Bone marrow (tissue), 2 donors: ENCODE measurements at places on chromosomes 1 and 21.

DNA sequence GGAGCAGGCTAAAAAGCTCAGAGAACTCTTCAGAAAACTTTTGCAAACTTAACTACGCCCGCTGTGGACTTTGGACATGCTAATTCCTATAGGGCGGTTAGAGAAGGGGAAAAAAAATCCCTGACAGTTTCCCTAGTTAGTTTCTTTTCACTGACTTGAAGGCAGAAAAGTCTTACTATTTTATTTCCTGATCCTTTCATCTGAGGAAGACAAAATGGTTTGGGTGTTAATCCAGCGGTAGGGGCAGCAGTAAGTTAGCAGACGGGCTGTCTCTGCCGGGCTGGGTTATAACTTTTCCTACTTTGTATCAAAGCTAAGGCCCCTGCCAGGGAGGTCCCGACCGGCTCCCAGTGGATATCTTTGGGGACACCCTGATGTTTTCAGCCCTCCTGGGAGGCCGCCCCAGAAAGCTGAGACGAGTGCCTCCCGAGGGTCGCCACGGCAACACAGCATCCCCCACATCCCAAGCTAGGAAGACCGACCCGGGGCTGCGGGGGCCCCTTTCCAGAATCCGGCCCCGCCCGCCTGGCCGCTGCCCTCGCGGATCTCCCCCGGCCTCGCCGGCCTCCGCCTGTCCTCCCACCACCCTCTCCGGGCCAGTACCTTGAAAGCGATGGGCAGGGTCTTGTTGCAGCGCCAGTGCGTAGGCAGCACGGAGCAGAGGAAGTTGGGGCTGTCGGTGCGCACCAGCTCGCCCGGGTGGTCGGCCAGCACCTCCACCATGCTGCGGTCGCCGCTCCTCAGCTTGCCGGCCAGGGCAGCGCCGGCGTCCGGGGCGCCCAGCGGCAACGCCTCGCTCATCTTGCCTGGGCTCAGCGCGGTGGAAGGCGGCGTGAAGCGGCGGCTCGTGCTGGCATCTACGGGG lies 162.6 kb downstream of the RUNX1 start:
- no peak for DNase-seq

DNA sequence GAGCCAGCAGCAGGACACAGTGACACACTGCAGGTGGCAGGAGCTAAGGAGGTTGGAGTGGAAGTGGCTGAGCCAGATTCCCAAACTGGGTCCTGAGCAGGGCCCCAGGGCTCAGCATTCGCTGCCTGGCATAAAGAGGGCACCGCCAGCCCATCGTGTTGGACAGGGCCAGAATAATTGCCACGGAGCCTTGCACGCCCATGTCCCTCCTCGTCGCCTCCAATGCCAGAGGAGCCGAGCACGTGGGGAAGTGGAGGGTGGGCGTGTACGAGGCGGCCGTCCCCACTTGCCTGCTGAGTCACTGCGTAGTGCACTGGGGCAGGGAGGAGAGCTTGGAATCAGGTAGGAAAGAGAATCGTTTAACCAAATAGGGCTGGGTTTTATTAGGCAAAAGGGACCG lies 26.1 kb upstream of the LRRC47 start:
- DNase-seq, result no peak

GRCh38 chr1:65564493-65564892 lies 144.0 kb downstream of the LEPR start:
- no peak for DNase-seq

DNA sequence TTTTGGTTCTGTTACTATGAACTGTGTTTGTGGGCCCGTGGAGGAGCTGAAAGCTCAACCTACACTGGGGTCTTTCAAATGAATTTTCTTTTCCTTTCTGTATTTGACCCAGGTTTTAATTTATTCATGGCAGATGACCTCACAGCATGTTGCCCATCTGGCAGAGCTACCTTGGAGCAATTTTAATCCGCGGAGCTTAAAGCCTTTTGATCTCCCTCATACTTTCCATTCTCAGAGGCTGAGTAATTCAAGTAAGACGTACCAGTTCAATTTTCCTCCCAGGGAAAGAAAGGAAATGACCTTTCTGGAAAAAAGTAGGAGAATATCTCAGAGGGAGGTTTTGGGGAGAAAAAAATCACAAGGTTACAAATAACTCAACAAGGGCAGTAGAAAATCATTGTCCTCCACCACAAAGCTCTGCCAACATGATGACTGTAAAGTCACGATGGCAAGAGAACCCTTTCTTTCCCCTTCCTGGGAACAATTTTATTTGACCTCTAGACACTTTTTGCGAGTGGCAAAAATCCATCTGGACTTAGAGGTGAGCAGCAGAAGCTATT lies 21.6 kb upstream of the PCP4 start:
- DNase-seq, result no peak
